ENCODE measurements at places on chromosomes 2 and 18.

DNA sequence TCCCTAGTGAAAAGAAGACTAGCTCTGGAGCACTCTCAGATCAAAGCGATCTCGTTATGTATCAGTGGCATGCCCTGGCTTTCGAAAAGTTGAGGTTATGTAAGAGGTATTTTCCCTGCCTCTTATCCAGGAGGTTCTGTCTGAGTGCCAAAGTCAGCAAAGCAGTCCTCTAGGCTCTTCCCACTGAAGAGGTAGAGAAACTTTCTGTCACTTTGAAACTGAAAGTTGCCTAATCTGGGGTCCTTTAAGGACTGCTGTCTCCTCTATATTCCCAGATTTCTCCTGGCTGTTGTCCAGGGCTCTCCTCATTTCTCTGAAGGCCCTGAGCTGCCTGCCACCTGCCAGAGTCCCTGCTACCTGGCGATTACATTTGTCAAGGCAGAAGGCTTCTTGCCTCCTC lies 96.3 kb downstream of the B3GNT2 start:
- peak; percentile 47 for DNase-seq

GRCh38 chr2:236511266-236511665 lies 58.4 kb upstream of the ACKR3 start:
- DNase-seq, result no peak

- DNase-seq, result no peak
Observed at GRCh38 chr2:98913916-98914712, 21.9 kb downstream of the CRACDL start.

GRCh38 chr2:26043862-26044696 lies 10.2 kb downstream of the RAB10 start:
- DNase-seq, result no peak

- no peak for DNase-seq
Observed at GRCh38 chr2:169136885-169137534, 67.6 kb downstream of the DHRS9 start.

GRCh38 chr2:238835726-238836301 lies 12.1 kb upstream of the TWIST2 start:
- no peak for DNase-seq

- no peak for DNase-seq
Observed at GRCh38 chr2:184971546-184972068, 373.3 kb downstream of the ZNF804A start.

DNA sequence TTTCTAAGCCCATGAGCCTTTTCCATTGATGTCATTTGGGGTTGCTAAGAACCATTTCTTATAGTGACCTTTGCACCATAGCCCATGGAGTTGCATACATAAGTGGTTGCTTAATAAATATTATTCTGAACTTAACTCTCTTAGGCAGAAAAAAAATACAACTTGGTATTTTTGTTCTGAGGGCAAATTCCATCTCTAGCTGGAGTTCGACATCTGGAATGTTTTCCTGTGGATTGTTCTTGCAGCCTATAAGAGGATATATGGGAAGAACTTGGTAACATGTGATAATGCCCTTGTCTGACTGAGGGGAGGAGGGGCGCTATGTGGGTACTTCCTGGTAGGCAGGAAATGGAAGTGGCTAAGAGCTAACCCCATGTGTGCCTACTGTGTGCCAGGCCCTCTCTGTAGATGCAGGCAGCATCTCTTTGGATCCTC lies 20.7 kb downstream of the IGFBP2 start:
- peak; percentile 51 for DNase-seq

DNA sequence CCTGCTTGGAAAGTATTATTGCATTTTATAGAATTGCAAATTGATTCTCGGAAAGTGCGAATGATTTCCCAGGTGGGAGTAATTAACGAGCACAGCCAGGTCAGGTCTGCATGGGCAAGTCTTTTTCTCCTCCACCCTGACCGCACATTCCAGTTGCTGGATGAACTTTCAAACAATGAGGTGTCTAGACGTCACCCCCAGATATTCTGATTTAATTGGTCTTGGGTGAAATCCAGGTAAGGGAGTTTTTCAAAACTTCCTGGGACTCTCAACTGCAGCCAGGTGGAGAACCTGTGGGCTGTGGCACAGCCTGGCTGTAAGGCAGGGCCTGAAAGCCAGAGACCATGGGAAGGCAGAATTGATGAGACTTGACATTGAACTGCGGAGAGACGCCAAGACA lies 15.9 kb upstream of the RNF152 start:
- DNase-seq, result no peak

DNA sequence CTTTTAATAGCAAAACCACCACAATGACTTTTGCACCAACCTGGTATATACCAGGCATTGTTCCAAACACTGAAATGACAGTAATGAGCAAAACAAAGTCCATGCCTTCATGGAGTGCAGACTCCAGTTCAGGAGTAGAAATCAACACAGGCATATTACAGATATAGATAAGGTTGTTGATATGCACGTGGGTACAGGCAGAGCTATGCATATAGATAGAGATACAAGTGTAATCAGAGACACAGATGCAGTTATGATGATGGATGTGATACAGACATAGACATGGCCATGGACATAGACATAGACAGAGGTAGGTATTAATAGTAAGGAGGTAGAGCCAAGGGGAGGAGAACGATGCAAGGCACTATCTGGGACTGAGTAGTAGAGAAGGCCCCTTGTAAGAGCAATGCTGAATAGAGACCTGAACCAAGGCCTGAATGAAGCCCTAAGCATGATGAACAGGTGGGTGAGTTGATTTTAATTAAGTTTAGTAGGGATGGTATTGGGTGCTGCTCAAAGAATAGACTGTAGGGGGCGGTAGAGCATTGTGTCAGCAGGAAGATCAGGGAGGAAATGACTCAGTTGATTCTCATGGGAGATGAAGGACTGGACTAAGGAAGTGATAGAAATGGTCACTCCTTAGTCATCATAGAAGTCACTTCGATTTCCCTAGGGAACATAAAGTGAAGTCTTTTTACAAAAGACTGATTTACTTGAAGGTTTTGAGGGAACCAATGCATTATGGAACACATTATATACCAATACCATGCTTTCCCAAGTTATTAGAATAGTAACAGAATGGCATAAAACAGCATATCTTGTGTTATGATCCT lies 39.4 kb downstream of the CMPK2 start:
- DNase-seq, result no peak

- DNase-seq, result no peak
Observed at GRCh38 chr2:45328264-45328870, 282.7 kb downstream of the SRBD1 start.

DNA sequence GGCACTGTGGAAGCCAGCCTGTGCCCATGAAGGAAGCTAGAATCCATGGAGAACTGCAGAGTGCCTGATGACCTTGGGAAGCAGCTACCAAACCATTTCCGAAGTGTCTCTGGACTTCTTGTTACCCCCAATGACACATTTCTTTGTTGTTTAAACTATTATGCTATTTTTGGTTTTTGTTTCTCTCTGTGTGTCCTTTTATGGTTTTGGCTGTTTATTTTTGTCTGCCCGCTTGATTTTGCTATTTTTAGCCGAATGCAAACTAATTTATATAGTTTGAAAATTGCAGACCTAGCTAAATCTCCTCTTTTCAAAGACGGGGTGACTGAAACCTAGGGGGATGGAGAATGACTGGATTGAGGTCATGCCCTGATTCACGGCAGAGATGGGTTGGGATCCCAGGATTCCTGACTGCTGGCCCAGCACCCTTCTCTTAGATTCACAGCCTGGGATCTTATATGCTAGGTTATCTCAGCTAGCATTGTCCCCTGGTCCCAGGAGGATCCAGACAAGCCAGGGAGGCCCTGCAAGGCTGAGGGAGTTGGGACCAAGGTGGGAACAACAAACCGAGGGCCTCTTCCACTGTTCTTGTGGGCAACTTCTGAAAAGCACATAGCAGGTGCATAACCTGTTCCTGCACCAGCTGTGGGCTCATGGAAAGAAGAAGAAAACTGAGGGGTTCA lies 116.3 kb upstream of the HAAO start:
- no peak for DNase-seq
